ENCODE measurements at places on chromosomes 7 and 10.

DNA sequence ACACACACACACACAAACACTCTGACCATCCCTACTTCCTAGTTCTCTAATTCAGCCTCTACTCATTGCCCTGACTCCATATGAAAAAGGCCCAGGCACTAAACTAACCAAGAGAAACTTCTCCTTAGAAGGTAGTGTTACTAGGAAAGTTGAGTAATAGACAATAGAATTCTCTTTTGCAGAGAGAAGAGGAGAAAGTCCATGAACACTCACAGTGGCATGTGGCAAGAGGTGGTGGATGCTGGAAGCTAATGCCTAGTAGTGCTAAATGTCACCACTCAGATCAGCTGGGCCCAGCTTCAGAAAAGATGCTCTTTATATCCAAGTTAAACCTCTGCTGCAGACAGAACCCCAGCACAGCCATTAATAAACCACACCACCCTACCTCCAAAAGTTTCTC is 58.2 kb downstream of the SORBS1 start:
- no peak for DNase-seq

DNA sequence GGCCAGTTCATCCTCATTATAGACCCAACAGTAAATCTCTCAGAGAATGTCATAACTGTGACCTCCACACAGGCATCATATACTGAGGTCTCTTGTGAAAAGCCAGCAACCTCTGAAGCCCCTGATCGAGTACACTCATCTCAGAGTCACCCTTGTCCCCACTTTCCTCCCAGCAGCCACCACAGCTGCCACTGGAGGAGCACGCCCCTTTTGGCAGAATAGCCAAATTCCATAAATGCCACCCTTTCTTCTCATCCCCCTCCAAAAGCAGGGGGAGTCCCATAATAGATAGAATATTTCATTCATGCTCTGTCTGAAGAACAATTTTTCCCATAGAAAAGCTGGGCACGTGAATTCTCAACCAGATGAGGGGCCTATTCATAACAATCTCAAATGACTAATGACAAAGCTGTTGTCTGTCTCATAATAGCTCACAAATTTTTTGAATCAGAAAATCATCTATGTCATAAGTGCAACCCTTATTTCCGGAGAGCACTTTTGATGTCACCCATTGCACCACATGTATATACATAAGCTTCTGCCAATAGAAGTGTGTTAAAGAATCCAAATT is 47.4 kb downstream of the SGMS1 start:
- DNase-seq = no peak

- DNase-seq = no peak
These were observed 1139.4 kb downstream of the XPNPEP1 start for GRCh38 chr10:108783897-108784296.

DNA sequence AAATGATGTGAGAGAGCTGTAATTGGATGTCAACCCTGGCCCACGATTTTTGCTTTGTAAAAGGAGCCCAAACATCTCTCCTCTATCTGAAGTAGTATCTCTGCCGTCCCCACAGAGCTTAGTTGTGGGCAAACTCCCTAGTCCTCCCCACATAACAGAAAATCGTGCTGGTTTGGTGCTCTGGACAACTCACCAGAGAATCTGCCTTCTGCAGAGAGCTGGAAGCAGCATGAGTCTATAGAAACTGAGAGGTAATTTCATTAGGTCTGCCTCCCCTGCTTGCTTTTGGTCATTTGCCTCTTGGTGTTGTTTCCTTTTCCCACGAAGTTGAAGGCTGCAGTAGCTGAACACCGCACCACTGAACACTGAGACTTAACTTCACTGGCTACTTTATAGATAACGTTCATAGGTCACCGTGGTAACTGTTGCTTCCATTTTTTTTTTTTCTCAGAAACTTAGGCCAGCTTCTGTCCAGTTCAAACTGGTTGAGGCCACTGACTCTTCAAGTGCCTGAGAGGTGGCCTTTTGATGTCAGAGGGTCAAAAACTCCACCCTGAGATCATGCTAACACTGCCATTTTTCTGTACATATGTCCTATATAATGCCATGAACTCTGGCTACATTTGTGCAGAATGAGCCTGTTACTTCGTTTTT is 3.3 kb upstream of the CDCA7L start:
- DNase-seq = no peak

- DNase-seq = peak; percentile 30
These were observed 652 bp downstream of the PCGF5 start for GRCh38 chr10:91220954-91221675.

Data from CD4-positive, alpha-beta T cell treated with Interleukin-6 for 4 hours (primary cell).